NCI-H1048 (cell line): ENCODE measurements at places on chromosomes 2 and 18.

DNA sequence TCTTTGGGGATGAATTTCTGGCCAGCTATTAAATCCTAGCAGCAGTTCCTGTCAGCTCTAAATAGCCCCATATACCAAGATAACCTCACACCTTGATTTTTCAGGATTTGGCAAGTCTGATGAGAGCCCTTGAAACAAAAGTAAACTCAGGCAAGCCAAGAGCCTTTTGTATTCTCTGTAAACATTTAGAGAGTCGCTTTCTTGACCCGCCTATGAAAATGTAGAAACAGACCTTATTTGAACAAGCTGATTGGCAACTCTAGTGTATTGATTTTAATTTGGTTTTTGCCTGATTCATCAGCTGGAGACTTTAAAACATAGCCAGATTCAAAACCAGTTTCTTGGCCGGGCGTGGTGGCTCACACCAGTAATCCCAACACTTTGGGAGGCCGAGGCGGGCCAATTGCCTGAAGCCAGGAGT lies 43.4 kb downstream of the CABLES1 start:
- DNase-seq, result no peak

- no peak for DNase-seq
These were observed 112.0 kb upstream of the TEKT4 start for GRCh38 chr2:94759211-94759610.

GRCh38 chr18:37403100-37403781 lies 162.4 kb downstream of the CELF4 start:
- no peak for DNase-seq

GRCh38 chr2:186664385-186665043 lies 29.3 kb upstream of the FAM171B start:
- DNase-seq, result peak; percentile 68

DNA sequence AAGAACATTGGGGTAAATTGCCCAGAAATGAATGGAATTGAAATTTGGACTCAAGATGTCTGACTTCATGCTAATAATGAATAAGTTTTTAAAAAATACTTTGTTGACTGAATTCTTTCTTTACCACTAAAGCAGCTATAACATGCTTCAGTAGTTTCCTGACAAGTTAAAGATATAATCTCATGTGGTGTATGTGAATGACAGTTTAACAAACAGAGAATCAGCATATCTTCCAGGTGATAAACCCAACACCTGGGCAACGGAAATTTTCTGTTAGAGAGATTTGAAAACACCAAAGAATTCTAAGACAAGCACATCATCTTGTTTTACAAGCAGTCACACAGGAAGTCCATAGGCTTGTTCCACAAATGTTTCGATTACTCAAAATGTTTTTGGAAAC lies 372.6 kb upstream of the VRK2 start:
- no peak for DNase-seq
